AG08396 (cell line): ENCODE measurements at places on chromosomes 7 and 10.

DNA sequence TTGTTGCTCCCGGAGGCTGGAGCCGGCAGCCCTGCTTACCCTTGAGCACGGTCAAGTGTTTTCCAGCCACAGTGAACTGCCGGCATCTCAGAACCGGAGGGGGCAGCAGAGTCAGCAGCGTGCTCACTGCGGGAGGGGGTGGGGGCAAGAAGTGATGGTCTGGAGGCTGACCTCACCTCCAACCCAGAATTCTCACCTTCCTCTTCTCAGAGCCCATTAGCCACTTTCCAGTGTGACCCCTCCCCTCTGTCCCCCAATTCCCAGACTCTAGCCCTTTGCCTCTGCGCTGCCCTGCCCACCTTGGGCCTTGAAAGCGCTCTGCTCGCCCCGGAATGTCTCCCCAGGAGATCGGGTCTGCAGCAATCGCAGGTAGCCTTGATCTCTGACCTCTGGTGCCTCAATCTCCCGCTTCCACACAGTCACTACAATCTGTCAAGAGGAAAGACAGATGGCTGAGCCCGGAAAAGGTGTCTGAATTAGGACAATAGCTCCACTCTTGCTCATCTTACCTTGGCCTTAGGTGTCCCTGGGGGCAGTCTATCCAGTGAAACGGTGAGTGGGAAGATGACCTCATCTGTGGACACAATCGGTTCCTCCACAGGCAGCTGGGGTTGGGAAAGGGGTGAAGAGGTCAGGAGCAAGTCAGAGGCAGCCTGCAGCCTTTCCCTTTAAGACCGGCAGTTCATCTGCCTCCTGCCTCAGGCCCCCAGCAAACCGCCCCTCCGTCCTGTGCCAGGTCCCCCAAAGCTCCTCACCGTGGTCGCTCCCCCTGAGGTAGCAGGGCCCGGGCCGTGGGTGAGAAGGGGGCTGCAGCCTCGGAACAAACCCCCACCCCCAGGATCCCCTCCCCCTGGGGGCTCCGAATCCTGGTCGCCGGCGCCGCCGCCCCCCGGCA is 942 bp downstream of the TRAPPC14 start:
- DNase-seq, result peak; percentile 84

GRCh38 chr10:23158370-23158769 is 33.7 kb upstream of the PTF1A start:
- DNase-seq, result peak; percentile 81

DNA sequence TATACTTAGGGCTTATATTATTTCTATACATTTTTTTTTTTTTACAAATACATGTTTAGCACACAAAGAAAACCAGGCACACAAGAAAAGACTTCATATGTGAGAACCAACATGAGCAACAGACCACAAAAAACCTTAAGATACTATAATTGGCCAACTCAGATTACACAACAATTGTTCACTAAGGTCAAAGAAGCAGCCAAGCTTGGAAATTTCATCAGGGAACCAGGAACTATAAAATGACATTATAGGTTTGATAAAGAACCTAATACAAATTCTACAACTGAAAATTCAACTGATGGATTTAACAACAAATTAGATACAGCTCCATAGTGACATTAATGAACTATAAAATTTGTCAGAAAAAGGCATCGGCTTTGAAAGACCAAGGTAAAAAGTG is 4.4 kb upstream of the LUC7L2 start:
- DNase-seq, result no peak

DNA sequence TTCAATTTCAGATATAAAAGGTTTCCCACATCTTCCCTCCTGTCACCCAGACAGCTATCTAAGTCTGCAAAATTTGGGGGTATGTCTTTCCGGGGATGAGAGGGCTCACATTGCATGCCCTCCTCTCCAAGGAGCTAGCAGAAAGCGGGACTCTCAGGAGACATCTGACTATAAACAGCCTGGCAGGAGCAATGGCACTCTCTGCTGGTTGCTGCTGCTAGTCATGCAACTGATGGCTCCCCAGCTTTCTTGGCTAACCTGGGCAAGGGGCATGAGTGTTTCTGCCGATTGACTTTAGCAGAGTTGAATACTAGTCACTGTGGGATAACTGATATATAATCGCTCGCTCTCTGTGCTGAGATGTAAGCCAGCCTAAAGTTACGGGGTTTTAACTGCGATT is 12.0 kb downstream of the TBX20 start:
- no peak for DNase-seq

- no peak for DNase-seq
Measured at GRCh38 chr10:52319926-52320325, 5.8 kb downstream of the DKK1 start.

DNA sequence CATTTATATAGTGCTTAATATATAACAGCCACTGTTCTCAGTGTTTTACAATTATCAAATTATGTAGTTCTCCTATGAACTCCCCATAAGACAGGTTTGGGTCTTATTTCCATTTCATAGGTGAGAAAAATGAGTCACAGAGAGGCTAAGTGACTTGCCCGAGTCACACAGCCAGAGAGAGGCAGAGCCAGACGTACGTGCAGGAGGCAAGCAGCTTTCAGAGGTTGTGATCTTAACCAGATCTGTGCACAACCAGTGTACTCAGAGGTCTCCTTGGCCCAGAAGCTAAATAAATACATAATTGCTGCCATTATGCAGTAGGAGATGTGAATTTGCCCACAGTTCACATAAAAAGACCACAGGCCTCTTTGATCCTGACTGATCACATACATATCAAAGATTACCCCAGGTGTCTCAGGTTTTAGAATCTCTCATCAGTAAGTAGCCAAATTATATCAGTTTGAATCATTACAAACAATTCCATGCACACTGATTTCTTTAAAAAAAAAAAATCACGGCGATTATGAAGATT is 304.7 kb upstream of the AOAH start:
- DNase-seq, result no peak

GRCh38 chr10:103514244-103514643 is 20.7 kb downstream of the NEURL1 start:
- DNase-seq, result no peak

DNA sequence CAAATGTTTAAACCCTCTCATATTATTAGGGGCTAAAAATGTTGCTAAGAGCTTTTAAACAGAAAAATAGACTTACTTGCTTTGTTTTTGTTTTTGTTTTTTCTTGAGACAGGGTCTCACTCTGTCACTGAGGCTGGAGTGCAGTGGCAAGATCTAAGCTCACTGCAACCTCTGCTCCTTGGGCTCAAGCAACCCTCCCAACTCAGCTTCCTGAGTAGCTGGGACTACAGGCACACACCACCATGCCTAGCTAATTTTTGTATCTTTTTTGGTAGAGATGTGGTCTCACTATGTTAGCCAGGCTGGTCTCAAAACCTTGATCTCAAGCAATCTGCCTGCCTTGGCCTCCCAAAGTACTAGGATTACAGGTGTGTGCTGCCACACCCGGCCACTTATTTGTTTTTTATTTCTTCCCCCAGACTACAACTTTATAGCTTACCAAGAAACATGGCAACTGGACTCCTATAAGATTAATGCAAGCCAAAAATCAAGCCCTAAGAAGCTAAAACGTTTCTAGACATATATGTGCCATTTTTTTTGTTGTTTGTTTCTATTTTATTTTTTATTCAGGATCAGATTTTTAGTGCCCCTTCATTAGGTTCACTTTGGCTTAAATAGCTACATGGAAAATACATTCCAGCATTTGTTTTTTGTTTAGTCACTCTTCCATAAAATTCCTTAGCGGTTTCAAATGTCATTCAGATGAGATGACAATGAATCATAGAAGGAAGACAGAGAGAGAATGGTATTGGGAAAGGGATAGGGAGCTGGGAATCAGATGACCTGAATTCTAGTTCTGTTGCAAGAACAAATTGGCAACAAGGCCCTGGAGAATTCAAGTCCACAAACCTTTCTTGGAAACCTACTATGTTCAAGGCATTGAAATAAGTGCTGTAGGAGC is 163.4 kb upstream of the MKLN1 start:
- DNase-seq, result peak; percentile 53

- DNase-seq, result no peak
Measured at GRCh38 chr10:101356132-101356531, 2.2 kb downstream of the BTRC start.

DNA sequence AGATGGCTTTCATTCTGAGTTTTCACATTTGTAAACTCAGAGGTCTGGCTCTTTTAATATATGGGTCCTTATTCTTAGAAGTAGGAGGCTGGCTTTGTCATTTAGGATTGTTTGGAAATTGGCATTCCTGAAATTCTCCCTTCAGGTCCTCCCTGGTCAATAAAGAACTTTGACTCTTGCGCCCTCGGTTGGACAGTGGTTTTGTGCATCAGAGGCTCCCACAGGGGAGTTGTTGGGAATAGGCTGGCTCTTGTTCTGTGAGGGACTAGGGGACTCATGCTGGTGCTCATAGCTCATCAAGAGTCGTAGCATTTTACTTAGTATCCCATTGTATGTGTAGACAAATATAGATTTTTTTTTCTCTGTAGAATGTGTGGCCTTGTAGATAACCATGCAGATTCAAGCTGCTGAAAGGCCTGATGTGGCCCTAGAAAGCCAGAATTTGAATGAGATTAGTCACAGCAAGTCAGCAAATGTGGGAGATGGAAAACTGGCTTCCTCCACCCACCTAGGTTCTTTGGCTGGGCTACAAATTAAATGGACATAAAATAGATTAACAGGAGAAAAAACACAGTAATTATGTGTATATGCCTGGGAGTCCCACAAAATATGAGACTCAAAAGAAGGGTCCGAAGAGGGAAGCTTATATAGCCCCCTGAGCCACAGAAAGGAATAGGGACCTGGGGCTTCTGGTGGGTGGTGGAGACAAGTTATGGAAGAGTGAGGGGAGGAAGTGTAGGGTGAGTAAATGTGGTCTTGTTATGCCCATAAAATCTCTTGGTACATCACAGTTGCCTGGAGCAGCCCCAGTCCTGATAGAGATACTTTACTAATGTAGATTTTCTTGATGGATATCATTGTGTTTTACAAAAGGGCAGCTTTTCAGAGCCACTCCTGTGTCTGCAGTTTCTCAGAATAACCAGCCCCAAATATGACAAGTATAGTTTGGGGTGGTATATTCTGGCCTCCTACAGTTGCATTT is 94.6 kb upstream of the BTBD16 start:
- no peak for DNase-seq

GRCh38 chr7:126685596-126685995 is 567.1 kb downstream of the GRM8 start:
- DNase-seq, result no peak
